RWPE1 (cell line): ENCODE measurements at places on chromosomes 2 and 18.
A peak's percentile ranks its signal among the peaks of the same experiment; 100 is the strongest.

DNA sequence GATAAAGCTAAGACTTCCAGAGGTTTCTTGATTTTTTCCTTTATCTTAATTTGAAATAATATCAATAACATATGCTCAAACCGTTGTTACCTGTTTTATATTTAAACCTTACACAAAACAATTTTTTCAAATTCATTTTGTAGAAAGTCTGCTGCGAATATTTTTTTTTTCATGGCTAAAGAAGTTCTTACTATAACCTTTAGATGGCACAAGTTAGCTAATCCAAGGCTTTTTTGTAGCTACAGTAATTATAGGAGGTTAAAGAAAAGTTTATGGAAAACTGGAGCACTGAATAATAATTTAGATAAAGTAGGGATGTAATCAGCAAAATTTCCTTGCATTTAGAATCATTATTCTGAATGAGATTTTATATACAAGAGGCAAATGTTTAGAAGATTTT is 78.0 kb upstream of the PNPT1 start:
- DNase-seq: peak; percentile 38

DNA sequence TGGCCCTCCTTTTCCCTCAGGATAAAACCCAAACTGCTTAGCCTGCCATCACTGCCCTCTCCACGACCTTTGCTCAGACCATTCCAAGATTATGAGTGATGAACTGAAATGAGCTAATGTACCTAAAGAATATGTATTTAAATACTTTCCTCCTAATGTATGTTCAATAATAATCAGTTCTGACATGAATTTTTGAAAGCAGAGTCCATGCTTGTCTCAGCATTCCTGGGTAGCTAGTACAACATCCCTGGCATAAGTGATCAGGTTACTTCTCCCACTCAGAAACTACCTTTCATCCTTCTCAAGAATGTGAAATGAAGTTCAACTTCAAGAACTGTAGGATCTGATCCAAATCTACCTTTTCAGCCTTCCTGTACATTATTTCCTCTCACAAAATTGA is 103.6 kb downstream of the UNC80 start:
- DNase-seq: peak; percentile 5

GRCh38 chr2:151361674-151362370 is 4.4 kb downstream of the TNFAIP6 start:
- no peak for DNase-seq

GRCh38 chr2:230875347-230876315 is 10.9 kb downstream of the ITM2C start:
- DNase-seq: no peak

GRCh38 chr2:57597940-57598339 is 448.7 kb upstream of the VRK2 start:
- no peak for DNase-seq

GRCh38 chr2:33108483-33109443 is 162.0 kb downstream of the LTBP1 start:
- no peak for DNase-seq

DNA sequence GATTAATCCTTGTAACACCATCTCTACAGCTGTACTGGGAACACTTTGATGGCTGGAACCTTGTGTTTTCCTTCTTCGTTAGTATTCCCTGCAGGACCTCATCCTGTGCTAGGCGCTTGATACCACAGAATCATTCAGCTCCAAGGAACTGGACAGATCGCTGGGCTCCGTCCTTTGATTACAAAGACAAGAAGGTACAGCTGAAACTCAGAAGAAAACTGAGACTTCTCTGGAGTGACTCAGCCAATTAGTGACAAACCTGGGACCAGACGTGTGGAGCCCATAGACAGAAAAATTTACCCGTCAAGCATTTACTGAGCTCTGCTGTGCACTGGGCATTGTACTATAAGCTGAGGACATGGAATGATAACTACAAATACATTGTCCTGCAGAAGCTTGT is 67.3 kb downstream of the NCKAP5 start:
- no peak for DNase-seq

- DNase-seq: no peak
These were observed 261.1 kb upstream of the RAB12 start for GRCh38 chr18:8348051-8348720.

DNA sequence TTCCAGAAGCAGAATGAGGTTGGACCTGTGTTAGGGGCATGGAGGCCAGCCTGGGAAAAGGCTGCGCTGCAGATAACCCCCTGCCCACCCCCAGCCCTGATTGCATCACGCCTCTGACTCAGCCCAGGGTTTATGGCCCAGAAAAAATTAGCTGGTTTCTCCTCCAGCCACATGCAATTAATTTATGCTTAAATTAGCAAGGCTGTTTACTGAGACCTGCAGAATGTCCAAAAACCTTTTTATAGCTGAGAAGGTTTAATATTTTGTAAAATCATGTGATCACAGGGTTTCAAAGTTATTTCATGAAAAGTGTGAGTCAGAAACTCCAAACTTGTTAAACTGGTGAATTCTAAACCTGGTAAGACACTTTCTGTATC is 123.1 kb upstream of the HDAC4 start:
- DNase-seq: no peak

- peak; percentile 91 for DNase-seq
These were observed 50.1 kb downstream of the GREB1 start for GRCh38 chr2:11583840-11584524.

DNA sequence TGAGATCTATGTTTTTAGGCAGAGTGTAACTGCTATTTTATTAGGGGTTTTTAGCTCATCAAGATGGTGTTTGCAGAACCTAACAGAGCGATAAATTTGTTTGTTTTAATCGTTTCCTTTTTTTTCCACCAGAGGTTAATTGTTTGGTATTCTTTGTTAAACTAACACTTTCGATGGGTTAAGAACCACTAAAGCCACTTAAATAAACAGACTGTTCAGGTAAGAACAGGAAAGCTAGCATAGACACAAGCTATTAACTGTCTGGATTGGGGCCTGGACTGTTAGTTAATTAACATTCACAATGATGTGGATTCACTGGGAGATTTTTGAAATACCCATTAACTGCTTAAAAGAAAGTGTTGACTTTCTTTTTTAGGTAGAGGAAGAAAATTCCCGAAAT is 209.0 kb upstream of the COPS8 start:
- DNase-seq: no peak

GRCh38 chr18:54671291-54671881 is 80.3 kb downstream of the DYNAP start:
- DNase-seq: peak; percentile 5

DNA sequence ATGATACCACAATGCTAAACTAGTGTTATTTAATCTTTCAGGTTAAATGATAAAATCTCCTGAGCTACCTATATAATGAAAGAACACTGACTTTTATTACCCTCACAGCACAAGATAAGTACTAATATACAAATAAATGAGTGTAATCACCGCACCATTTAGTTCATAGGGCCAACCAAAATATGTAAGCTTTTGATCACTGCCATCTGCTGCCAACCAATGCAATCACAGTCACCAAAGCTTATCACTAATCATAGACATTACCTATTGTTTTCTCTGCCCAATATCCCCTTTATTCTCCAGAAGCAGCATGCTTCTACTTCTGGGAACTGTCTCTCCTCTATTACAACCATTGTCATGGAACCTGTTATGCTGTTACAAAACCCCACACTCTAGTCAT is 151.6 kb upstream of the LRATD1 start:
- DNase-seq: no peak

DNA sequence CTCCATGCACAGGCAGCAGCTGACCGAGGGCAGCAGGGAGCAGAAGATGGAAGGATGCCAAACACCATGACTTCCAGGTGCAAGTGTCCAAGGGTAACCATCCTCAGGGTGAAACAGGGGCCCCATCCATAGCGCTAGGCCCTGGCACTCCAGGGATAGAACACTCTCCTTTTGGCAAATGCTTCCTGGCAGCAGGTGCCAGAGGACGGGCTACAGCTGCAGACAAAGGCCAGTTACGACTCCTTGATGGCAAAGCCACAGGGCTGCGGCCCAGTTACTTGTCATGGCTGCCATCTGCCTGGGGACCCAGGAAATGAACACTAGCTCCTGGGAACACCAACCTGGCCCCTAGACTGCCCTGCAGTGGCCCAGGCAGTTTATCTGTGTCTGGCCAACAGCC is 178.8 kb downstream of the TMEM163 start:
- DNase-seq: no peak

- DNase-seq: peak; percentile 72
These were observed 33.6 kb upstream of the RNF149 start for GRCh38 chr2:101341901-101342624.

DNA sequence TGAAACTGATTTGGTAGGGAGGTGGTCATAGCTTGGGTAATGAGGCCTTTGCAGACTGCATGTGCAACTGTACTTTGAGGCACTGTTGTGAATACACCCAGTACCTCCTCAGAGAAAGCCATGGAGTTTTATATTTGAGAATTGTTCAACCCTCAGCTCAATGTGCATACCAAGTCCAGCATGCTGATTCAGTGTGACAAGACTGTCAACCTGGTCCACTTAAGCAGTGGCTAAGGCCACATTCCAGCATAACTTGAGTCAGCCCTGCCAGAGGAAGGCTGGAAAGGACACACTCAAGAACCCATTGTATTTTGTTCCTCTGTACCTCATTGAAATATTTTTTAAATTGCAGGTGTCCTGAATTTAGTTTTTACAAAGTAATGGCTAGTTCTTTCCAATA is 121.8 kb upstream of the HNMT start:
- DNase-seq: no peak

DNA sequence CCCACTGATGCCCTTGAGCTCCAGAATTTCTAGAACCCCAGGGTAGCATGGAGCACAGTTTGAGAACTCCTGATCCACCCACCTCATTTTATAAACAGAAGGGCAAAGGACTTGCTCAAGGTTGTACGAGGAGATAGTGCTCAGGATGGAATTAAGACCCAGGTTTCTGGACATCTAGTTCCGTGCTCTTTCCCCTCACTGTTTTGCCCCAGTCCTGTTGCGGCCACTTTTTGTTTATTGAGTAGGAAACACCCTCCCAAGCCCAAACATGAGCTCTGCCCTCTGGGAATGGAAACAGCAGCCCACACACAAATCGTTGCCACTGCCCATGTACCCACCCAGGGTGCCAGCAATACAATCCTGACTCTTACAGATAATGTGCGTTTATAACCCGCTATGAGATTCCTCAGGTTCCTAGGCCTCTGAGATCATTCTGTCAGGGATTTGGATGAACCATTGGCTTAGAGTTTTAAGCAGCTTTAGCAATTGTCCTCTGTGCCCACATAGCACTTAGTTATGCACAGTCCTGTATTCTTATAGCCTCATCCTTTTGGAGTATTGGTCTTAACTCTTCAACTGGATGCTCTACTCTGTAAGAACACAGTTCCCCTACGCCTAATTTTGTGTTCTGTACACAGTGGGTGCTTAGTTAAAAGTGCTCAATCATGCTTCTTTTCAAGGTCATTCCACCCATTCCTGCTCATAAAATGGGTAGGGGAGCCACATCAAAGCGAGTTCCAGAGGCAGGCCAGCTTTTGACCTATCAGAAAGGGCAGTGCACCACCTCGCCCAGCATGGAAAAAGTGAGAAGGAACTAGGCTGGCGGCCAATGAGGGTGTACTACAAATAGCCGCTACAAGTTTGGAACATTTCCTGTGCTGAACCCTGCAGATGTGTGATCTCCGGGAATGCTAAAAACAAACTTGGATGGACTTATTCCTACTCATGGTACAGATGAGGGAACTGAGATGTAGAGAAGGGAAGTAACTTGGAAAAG is 60.3 kb upstream of the IGFBP2 start:
- DNase-seq: no peak

DNA sequence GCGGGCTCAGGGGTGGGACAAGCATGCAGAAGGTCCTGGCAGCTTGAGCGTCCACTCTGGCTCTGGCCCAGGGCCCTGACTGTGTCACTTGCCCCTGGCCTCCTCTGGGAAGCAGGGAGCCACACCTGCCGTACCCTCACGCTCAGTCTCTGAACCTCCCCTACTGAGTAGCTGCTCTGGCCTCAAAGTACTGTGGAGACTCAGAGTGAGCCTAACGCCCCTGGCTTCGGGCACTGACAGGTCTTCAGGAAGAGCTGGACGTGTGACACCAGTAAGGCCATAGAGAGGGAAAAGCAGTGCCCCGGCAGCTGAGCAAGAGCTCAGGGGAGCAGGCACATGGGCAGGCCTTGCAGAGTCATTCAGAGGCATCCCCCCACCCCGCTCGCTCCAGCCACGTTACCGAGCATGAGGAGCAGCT is 73.3 kb downstream of the SFXN5 start:
- no peak for DNase-seq

DNA sequence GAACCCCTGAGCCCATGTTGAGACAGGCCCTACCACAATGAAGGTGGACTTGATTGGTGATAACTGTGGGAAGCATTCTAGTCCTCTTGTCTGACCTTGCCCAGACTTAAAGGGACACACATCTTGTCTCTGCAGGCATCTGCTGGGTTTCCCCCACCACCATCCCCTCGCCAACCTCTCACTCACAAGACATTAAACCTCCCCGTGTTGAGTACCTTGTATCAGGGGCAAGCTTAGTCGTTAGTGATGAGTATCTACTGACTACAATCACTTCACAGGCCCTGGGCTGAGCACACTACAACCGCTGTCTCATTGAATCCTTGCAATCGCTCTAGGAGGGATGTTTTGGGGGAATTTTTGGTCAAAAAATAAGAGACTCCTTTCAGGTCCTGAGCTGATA is 86.0 kb downstream of the ICOS start:
- no peak for DNase-seq

GRCh38 chr2:214830794-214831346 is 21.4 kb upstream of the BARD1 start:
- DNase-seq: no peak

- DNase-seq: no peak
These were observed 13.4 kb downstream of the MEIS1 start for GRCh38 chr2:66448136-66448991.

GRCh38 chr2:241859436-241860183 is 916 bp upstream of the PDCD1 start:
- no peak for DNase-seq

DNA sequence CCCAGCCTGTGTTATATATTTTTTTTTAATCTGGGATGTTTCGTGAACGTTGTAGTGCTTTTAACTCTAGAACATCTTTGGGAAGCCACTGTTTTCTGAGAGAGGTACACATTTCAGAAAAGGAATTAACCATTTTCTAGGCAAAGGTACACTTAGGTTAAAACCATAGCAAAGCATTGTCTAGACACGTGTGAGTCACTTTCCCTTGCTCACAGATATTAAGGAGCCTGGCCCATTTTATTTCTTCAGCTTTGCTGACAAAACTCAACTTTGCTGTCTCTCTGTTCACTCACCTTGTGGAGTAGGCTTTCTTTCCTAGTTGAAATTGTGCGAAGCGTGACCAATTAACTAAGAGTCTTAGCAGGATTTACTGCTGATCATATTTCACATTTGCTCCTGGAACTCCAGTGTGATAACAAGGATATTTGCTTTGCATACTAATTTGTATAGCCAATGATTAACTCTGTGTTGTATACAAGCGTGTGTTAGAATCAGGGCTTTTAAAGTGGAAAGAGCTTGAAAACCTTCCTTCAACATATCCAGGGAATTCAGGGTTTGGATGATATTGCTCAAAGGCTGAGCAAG is 215.0 kb upstream of the AGAP1 start:
- no peak for DNase-seq

GRCh38 chr2:159249990-159250715 is 36.4 kb downstream of the WDSUB1 start:
- peak; percentile 73 for DNase-seq

- DNase-seq: no peak
These were observed 1.9 kb upstream of the KLHL29 start for GRCh38 chr2:23383100-23383499.

- DNase-seq: no peak
These were observed 69.1 kb downstream of the FEZ2 start for GRCh38 chr2:36528766-36529392.

GRCh38 chr18:45161850-45162249 is 453.4 kb upstream of the SLC14A2 start:
- DNase-seq: no peak

- DNase-seq: no peak
These were observed 9.4 kb upstream of the TMEM163 start for GRCh38 chr2:134728163-134728562.
